ENCODE measurements at places on chromosomes 5 and 9.

DNA sequence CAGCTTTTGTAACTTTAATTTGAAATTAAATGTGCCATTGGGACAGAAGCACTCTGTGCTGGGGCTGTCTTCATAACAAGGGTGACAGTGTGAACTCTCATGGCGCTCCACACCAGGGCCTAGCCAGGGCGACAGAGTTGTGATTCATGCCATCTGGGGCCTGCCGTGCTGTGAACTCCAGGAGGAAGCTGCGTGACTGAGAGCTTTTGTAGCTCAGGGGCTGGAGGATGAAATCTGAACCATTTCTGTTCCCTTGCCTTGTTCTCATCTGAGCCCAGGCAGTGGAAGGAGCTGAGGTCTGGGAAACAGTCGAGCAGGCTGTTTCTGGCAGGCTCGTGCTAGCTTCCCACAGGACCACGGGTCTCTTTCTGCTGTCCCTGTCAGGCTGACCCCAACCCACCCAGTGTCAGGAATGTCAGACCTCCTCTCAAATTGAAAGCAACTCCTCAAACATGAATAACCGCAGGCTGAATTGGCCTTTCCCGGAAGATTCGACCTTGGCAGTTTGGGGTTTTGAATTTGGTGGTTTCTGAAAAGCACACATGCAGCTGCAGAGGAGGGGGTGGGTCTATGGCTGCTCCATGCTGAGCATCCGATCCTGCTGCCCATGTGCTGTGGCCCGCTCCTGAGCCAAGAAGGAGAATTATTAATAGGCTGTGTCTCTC lies 69.2 kb upstream of the RPS23 start:
- no peak for DNase-seq

DNA sequence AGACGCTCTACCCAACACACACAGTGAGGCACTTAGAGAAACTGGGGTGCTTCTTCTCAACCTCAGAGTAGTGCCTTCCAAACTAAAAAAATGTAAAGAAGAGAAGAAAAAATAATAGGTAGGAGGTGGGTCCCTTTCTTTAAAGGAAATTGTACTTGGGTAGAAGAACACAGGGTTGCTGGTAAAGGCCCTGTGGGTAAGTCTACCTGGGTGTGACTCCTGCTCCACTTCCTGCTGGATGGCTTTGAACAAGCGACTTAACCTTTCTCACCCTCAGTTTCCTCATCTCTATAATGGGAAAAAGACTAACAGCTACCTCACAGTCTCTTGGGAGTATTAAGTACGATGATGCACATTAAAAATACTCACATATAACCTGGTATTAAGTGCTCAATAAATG lies 32.1 kb upstream of the GLRA1 start:
- no peak for DNase-seq

DNA sequence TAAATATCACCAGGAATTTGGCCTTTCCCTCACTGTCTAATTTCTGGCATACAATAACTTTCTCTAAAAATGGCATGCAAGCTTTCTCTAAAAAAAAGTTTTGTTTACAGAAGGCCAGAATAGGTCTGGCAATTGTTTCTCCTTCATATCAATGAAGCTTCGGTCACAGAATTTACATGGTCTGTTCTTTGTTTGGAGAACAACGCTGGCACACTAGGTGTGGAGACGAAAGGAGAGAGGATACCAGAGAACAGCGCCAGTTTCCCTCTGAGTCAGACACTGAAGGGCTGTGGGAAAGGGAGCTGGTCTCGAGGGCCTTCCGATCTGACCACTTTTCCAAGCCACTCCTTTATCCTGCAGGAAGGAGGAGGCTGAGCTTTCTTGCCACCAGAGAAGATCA lies 60.1 kb upstream of the ITGA1 start:
- DNase-seq: no peak

- DNase-seq: no peak
These were observed 241.0 kb upstream of the IRX1 start for GRCh38 chr5:3354606-3355005.

GRCh38 chr5:81172710-81173109 lies 60.4 kb upstream of the CKMT2 start:
- no peak for DNase-seq

GRCh38 chr9:89743573-89744254 lies 138.9 kb downstream of the GADD45G start:
- peak; percentile 44 for DNase-seq

GRCh38 chr5:151464101-151464500 lies 16.7 kb downstream of the SLC36A1 start:
- DNase-seq: no peak

DNA sequence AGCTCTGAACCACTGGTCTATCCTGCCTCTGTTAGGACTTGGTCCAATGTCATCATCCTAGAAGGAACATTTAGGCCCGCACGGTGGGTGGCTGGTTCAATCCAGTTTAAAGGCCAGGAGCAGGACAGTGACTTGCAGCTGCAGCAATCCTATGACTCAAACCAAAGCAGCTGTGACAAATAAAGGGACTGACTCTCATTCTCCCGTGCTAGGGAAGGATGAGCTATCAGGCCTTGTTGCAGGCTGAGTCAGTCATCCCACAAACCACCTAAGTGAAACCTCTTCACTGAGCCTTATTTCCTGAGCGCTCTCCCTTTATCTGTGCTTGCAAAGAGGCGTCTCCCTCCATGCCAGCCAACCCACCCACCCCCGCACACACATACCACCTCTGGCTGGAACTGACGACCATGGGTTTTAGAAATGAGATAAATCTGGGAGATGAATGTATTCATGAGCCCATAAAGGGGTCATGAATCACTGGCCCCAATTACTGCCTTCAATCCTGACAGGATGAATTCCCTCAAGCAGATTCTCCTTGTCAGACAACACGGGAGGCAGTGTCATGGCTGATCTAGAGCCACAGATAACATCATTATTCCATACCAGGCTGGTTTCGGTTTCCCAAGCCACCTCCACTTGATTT lies 93.4 kb downstream of the KCNIP1 start:
- DNase-seq: no peak

DNA sequence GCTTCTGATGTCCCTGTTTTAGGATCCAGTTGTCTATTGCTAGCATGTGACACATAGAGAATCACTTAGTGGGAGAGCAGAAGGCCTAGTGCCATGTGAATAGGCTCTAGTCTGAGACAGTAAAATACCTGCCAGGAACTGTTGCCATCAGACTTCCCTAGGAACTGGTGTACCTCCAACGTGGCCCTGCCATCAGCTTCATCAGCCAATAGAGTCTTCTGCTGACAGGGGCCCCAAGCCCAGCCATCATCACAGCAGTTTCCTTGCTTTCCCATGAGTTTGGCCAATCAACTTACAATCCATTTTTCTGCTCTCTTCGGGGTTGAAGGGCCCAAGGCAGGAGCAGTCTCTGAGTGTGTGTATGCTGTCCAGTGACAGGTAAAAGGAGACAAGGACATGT lies 128.4 kb upstream of the ADRA1B start:
- DNase-seq: no peak

DNA sequence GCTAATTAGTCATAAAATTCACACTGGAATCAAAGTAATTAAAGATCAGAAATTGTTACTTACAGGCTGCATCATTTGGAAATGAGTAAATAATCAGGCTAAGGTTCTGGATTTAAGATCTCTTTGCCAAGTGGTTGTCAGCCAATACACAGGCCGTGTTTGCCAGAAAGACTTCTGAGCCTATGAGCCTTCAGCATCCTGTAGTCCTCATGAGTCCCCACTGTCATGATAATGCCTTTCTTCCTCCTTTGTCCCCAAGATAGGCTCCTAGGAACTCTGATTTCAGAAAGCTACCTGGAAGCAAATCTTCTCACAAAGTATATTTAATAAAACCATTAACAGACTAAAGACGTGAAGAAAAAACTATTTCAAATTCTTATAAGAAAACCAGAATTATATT lies 810.5 kb downstream of the DNAH5 start:
- DNase-seq: no peak

- no peak for DNase-seq
These were observed 6.9 kb downstream of the NKD2 start for GRCh38 chr5:1015507-1015906.

DNA sequence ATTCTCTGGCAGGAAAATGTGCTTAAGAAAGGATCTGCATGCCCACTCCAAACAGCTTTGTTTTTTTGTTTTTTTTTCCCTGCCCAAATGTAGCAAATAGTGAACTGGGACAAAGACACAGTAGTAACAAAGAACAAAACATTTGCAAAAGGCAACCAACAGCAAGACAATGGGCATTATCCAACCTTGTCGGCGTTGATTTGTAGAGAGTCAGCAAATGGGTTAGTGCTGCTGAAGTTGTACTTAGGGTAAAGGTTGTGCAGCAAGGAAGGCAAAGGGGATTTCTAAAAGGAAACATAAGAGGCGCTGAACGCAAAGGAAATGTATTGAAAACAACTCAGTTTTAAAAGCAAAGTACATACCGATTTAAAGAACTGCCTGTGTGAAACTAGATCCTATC lies 136.2 kb downstream of the MPDZ start:
- no peak for DNase-seq

- DNase-seq: no peak
These were observed 81.2 kb downstream of the MRPS27 start for GRCh38 chr5:72238712-72239445.

- DNase-seq: no peak
These were observed 37.3 kb downstream of the ADAM19 start for GRCh38 chr5:157538311-157538710.

DNA sequence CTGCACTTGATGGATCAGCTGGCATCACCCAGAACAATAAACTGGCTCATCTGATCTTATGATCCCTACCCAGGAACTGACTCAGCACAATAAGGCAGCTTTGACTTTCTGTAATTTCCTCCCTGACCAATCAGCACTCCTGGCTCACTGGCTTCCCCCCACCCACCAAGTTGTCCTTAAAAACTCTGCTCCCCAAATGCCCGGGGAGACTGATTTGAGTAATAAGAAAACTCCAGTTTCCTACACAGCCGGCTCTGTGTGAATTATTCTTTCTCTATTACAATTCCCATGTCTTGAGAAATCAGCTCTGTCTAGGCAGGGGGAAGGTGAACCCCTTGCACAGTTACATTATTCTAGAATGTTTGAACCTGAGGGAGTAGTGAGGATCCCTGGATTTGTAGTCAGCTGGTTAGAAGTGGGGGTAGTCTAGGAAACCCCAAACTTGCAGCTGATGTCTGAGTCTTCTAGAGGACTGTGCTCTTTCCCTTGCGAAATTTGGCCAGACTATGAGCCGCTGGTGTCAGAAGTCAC lies 111.7 kb upstream of the NEK6 start:
- DNase-seq: no peak

DNA sequence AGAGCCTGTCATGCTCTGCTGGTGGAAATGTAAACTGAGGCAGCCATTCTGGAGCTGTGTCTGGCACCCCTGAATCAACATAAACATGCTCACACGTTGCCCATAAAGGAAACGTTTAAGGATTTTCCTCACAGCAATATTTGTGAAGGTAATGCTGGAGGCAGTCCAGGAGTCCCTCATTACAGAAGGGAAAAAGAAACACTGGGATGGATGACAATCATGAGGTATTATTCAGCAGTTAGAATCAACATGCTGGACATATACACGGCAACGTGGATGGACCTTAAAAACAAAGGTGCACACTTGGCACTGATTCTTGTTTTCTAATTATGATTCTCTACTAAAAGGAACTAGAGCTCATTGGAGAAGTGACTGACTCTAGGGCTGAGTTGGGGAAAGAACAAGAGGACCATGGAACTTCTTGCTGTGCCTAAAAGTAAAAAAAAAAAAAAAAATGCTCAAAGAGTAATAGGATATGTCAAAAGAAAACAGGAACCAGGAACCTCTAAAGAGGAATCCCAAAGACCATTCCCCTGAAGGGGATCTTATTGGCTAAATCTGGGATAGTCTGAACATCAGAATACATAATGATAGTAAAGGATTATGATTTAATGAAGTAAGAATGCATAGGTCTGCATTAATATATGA lies 18.6 kb downstream of the B4GALT1 start:
- DNase-seq: no peak

DNA sequence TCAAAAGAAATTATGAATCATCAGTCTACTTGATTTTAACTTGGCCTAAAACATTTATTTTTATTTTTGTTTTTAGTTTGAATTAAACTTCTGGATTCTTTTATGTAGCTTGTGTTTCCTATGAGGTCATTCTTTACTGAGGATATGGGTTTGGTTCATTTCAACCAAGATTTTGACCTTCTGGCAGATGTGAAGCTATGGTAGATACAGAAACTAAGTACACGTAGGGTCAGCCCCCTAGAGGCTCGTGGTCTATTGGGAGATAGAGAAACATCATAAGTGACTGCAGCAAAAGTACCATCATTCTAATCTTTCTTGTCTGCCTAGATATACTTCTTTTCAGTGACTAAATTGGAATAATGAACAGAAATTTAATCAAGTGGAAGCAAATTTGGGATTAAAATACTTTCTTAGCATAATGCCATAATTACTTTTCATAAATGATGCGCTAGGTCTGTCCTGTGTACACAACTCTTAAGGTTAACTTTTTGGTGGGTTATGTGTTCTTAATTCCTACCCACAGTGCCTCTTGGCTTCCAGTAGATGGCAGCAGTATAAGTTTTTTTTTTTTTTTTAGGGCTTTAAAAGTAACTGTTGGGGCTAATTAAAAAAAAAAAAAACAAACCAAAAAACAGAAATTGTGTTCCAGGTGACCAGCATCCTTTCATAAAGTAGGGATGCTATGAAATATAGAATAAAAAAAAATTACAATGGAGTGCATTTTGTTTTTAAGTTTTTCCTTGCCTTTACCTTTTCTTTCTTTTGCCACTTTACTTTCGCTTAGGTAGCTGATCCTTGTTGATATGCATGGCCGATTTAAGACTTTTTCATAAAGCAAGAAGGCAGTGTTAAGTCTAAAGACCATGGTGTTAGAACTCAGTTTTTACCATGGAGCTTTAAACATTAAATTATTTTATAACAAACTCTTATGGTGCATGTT lies 49.9 kb downstream of the LRRTM2 start:
- no peak for DNase-seq

- DNase-seq: no peak
These were observed 6.1 kb downstream of the RORB start for GRCh38 chr9:74503219-74503618.

DNA sequence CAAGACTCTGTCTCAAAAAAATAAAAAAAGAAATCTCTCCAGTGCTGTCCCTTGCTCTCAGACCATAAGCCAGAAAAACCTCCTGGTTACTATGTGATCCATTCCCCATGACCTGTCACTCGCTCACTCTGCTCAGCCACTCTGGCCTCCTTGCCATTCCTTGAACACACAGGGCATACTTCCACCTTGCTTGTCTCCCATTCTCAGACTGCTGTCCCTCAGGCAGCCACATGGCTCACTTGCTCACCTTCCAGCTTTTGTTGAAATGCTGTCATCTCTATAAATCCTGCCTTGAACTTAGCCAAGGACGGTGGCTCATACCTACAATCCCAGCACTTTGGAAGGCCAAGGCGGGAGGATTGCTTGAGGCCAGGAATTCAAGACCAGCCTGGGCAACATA lies 82.9 kb downstream of the UGCG start:
- no peak for DNase-seq

DNA sequence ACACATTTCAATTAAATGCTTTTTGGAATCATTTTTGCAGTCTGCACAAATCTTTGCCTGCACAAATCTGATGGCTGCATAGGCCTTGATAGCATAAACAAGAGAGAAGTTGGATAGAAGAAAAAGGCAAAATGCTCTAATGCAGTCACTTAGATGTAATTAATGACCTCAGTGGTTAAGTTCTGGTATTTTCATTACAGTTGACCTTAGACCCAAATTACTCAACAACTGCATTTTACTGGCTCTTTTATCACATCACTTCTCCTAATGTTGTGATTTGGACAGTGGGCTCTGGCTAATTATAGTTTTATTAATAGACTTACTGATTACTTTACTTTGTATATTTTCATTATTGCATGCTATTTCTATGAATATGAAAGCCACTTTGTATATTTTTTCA lies 34.3 kb downstream of the NTRK2 start:
- DNase-seq: no peak

Data from CD4-positive, alpha-beta T cell (primary cell).